ENCODE measurements at places on chromosomes 11 and 22.

- no peak for DNase-seq
Observed at GRCh38 chr11:12393691-12394090, 16.3 kb downstream of the PARVA start.

DNA sequence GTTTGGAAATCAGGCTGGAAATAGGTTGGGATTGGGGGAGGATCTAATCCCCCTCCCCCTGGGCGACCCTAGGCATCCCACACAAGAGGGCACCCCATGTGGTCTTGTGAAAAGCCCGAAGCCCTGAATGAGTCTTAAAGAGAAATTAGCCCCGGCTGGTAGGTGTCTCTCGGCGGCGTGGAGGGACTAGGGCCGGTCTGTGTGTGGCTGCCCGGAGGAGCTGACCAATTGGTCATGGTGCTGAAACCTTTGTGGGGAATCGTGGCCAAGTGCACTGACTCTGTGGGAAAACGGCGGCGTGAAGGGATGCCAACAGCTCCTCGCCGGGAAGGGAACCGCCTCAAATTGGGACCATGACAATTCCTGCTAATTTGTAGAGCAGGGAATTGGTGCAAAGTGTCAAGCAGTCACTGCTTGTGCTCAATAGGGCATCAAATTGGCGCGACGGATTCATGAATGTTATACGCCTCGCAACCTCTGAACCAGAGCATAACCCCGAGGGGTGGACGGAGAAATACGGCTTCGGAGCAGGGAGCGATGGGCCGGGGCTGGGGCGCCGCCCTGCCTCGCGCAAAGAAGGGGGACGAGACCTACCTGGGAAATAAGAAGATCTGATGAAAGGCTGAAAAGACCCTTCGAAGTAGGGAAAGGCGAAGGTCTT is 1.5 kb downstream of the DBX1 start:
- peak; percentile 89 for DNase-seq

GRCh38 chr22:36953239-36954080 is 40.0 kb downstream of the CSF2RB start:
- DNase-seq: no peak

DNA sequence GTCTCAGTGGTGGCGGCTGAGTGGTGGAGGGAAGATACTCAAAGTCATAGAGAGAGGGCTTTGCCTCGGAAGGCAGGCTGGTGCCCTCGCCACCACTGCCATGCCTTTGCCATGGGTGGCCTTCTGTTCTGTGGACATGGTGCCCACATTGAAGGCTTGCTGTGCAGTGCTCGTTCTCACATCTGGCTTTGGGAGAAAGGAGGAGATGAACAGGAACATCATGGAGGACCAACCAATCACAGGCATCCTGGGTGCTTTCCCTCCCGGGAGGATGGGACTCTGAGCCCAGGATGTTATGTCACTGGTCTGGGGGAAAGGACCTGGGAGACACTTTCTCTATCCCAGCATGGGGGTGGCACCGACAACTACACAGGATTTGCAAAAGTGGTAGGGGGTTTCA is 82.3 kb upstream of the NARS2 start:
- no peak for DNase-seq

- DNase-seq: no peak
Observed at GRCh38 chr22:22591348-22592299, 32.6 kb upstream of the PRAME start.

DNA sequence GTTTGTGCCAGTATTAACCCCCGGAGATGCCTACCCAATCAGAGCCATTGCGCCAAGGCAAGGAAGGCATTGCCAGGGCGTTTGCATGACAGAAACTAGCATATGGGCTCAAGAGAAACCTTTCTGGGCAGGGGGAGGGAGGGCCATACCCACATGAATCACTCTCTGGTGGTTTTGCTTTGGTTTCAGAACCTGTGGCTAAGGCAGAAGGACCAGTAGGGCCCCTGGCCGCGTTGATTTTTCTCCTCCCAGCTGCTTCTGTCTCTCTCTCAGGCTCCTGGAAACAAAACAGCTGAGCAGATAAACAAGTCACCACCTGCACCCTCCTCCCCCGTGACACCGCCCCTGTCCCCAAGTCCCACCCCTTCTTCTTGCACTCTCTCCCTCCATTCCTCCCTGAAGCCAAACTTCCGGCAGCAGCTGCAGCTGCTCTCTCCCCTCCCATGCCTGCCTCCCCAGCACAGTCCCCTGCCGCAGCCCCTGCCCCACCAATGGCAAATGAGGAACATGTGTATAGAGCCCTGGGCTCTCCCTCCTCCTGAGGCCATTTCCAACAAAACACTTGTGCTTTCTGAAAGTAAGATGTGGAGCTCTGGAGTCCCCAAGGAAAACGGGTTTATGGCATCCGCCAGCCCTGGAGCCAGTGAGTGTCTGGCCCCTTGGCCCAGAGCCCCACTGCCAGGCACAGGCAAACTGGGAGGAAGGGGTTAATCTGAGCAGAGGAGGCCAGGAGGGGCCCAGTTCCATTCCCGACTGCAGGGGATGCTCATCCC is 39.0 kb upstream of the ADA2 start:
- peak; percentile 78 for DNase-seq

DNA sequence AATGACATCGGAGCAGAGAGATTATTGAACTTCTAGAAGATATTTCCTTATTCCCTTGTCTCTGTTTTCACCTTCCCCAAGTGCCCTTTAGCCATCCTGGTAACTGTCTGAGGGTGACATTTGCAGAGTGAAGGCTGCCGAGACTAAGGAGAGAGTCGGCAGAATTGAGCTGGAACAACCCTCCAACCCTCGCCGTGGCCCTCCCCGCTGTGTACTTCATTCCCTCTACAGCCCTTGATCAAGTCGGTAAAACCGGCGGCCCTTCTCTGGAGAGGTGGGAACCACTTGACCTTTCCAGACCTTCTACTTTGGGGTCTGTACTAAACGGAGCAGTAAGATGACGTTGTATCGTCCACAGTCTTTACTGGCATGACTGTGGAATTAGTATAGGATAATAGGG is 26.1 kb downstream of the OR8B12 start:
- DNase-seq: no peak

GRCh38 chr11:14642873-14643696 is 519 bp upstream of the PDE3B start:
- DNase-seq: no peak
